ENCODE measurements at places on chromosomes 6 and 20. TPM values are rescaled to one million over a fixed set of nuclear protein-coding genes. Genes with fewer than 3 reads are reported as not detected.

GRCh38 chr6:157989541-157990289 is 8.1 kb downstream of the SYNJ2 start:
- H3K27ac ChIP-seq = no peak overlapping the region
- H3K4me1 ChIP-seq = peaks cover 28% of the 10 kb centered on the region
- no peaks in the 10 kb centered on the region for H3K36me3 ChIP-seq
- no peaks in the 10 kb centered on the region for H3K27me3 ChIP-seq

The TSPO2 gene
- not detected for total RNA-seq

DNA sequence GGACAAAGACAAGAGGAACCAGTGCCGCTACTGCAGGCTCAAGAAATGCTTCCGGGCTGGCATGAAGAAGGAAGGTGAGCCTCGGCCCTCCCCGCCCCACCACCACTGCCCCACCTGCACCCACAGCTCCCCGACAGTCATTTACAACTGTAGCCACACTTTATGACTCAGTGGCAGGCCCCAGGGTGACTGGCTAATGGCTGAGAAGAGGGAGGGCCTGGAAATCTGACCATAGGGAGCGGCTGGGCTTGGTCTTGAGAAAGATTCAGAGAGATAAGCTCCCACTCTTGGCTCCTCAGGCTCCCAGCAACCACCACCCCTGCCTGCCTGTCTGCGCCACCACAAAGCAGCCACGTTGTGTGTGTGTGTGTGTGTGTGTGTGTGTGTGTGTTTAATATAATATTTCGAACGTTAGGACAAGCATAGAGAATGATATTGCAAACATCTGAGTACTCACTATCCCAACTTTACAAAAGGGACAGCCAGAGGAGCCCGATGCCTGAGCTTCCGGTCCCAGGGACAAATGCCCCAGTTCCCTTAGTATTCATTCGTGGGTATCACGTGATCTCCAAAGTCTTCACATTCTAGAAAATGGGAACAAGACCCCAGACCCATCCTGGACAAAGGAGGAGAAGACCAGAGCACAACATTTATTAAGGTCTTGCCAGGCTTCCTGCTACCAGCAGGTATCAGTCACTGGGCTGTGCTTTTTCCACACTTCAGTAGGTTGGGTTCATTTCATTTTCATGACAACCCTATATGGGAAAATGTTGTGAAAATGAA is 52.1 kb downstream of the HNF4A start:
- peaks cover 23% of the 10 kb centered on the region for H3K4me1 ChIP-seq
- H3K27me3 ChIP-seq = peaks cover 11% of the 10 kb centered on the region
- no peak for DNase-seq
- no peak overlapping the region for H3K27ac ChIP-seq

GRCh38 chr20:59217794-59218280 is 54.2 kb downstream of the ZNF831 start:
- no peak overlapping the region for H3K27ac ChIP-seq
- H3K4me1 ChIP-seq = peaks cover 19% of the 10 kb centered on the region
- no peak for DNase-seq
- no peaks in the 10 kb centered on the region for H3K36me3 ChIP-seq
- H3K27me3 ChIP-seq = peaks cover 55% of the 10 kb centered on the region

DNA sequence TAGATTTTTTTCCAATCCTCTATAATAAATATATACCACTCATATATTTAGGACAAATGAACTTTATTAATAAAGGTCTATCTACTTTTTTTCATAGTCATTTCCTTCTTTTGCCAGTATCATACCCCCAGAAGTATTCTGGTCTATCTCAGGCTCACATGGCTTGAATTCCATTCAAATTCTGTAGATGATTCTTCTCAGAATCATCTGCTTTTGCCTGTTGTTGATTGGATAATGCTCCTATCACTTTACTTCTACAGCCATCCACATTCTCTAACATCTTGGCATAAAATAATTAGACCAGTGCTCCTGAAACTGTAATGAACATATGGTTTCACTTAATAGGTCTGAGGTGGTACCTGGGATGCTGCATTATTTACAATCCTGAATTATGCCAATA is 121.2 kb downstream of the GFRAL start:
- peaks cover 9% of the 10 kb centered on the region for H3K4me1 ChIP-seq
- no peak for DNase-seq
- no peak overlapping the region for H3K27ac ChIP-seq
- H3K27me3 ChIP-seq = no peaks in the 10 kb centered on the region
- H3K4me3 ChIP-seq = no peak overlapping the region

The FAM217A gene
- 0.13 TPM for total RNA-seq

DNA sequence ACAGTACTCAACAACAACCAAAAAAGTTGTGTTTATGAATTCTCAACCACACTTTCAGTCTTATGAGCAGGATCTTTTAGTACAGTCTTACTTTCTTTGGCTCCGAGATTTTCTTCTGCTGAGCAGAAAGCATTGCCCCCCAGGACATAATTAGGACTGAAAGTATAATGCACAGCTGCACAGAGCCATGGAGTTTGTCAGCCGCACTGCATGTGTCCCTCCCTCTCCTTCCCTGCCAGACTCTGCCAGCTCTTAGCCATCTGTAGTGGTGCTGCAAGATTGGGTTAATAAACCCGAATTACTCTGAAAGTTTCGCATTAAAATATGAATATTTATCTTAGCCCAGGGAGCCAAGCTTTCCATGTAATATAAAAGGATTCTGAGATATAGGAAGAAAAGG is 179.6 kb upstream of the PTCHD4 start:
- H3K27ac ChIP-seq = no peak overlapping the region
- H3K36me3 ChIP-seq = no peaks in the 10 kb centered on the region
- no peaks in the 10 kb centered on the region for H3K27me3 ChIP-seq
- no peaks in the 10 kb centered on the region for H3K4me1 ChIP-seq
- no peak overlapping the region for H3K4me3 ChIP-seq

The CASS4 gene
- 0.09 TPM for total RNA-seq

DNA sequence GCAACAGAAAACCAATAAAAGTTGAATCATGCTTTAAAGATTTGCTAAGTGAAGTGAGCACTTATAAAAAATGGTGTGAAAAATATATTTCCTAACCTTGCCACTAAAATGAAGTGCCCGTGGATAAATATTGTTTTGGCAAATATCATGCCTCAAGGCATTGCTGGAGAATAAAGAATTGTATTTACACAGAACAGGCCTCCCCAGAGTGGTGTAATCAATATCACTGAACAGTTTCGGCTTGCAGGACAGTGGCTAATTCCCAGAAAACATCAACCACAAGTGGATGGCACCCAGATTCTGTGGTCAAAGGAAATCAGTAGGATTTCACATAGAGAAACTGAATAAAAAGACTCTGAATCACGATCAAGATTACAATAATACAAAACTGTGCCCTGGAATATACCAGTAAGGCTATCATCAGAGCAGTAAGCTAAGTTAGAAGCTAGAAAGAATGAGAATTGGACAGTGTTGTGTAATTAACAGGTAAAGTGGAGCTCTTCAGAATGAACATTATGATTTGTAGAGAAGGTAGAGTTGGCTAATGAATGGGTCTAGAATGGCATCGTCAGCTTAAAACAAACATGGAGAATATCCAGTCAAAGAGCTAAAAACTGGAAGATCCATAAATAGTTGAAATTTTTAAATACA is 1026.9 kb upstream of the ADGRB3 start:
- no peak overlapping the region for H3K27ac ChIP-seq
- no peaks in the 10 kb centered on the region for H3K36me3 ChIP-seq
- H3K27me3 ChIP-seq = no peaks in the 10 kb centered on the region
- H3K4me1 ChIP-seq = peaks cover 12% of the 10 kb centered on the region
- H3K4me3 ChIP-seq = no peak overlapping the region

- H3K4me1 ChIP-seq = peaks cover 10% of the 10 kb centered on the region
- H3K27ac ChIP-seq = no peak overlapping the region
- H3K4me3 ChIP-seq = no peak overlapping the region
- no peaks in the 10 kb centered on the region for H3K36me3 ChIP-seq
- DNase-seq = no peak
- H3K27me3 ChIP-seq = peaks cover 6% of the 10 kb centered on the region
Observed at GRCh38 chr6:30985490-30985889, 2.0 kb downstream of the MUC21 start.
